ENCODE measurements at places on chromosomes 7 and 10.

DNA sequence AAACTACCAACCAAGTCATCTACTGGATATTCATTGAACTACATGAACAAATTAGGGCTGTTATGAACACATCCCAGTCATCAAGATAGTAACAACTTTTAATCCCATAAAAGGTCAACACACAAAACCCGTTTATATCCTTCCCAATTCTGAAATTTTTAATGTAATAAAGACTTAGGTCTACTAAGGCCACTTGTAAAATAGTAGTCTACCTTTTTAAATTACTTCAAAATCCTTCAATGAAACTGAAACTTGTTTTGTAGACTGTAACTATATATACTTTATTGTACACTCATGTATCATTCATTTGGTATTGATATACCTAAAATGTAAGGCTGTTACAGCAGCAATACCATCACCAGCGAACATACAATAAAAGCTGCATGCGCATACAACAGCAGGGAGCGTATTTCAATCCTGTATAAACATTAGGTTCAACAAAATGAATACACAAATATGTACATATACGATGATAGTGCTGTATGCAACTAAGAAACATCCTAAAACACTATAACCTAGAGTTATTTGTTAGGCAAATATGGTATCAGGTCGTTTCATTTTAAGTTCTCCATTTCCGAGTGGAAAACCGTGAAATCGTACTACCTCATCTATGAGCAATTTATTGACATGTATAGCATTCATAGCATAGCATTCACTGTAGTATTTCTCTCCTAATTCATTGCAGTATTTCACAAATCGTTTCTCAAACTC, 973 bp downstream of the ATAD1 start:
- no peak for DNase-seq

GRCh38 chr7:129778770-129779601, 167.5 kb downstream of the NRF1 start:
- no peak for DNase-seq

- DNase-seq = no peak
These were observed 35.2 kb downstream of the PPIF start for GRCh38 chr10:79382491-79382941.

GRCh38 chr7:3206101-3206500, 95.0 kb upstream of the SDK1 start:
- DNase-seq = no peak

- DNase-seq = no peak
These were observed 226.4 kb downstream of the MAGI2 start for GRCh38 chr7:79227044-79227443.

DNA sequence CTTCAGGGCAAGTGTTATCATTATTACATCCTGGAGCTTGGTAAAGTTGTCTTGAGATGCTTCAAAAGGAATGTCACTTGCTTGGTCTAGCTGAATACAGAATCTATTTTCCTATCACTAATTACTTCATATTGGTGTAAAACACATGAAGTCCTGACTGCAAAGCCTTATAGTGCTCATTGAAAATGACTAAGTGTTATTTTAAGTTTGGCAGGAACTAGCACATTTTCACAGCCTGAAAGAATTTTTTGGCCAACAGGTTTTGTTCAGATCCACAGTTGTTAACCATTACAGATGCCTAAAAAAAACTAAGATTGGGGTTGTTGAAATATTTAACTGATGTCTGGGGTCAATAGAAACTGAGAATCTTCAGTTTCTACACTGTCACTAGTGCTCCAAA, 149.3 kb downstream of the NEBL start:
- no peak for DNase-seq

- DNase-seq = no peak
These were observed 147.9 kb downstream of the AHR start for GRCh38 chr7:17446340-17446739.

DNA sequence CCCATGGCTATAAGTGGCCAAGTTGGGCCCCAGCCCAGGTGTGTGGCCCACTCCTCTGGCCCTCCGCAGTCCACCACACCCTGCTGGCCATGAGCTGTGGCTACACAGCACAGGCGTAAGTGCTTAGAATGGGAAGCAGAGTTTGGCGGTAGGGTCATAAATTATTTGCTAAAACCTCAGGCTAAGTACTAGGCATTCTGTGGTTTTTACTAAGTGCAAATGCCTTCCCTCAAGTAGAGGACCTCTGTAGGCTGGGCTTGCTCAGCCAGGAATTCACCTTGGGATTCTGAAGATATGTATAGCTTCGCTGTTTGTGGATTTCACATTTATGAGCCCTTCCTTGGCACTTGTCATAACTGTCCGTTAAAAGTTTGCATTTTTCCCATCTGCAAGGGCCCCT, 44.8 kb upstream of the LOXL4 start:
- no peak for DNase-seq

DNA sequence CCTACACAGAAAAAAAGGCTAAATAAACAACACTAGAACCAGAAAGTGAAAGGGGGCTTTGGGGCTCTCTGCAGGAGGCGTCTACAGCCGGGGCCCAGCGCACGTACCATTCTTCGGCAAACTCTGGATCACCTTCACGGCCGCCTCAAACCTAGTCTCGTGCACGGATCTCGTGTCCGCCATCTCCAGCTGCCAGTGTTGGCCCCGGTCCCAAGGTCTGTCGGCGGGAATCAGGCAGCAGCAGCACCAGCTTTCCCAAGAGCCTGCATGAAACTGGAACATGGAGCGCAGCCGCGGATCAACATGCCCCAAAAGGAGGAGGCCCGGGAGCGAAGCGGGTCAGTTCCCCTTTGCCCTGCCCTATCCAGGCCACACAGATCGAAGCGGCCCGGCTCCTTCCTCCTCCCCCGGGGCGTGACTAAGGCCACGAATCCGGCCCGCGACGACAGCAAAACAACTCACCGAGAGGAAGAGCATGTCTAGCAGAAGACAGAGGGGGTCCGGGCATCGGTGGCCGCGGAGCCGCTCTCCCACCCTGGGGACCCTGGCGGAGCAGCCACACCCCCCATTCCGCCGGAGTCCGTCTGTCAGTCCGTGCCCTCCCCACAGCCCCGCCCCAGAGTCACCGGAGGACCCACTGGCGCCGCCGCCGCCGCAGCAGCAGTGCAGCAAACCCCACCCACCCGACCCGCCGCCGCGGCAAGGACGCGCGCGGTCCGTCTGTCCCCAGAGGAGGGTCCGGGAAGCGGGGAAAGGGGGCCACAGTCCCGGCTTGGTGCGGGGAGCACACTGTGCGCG, at the start of gene ACBD5:
Gene ACBD5, minus strand, starts transcription at position 586 of the 798 bp plus-strand sequence. Its CDS starts 109 bp downstream, at position 477.
- DNase-seq = peak; percentile 69

DNA sequence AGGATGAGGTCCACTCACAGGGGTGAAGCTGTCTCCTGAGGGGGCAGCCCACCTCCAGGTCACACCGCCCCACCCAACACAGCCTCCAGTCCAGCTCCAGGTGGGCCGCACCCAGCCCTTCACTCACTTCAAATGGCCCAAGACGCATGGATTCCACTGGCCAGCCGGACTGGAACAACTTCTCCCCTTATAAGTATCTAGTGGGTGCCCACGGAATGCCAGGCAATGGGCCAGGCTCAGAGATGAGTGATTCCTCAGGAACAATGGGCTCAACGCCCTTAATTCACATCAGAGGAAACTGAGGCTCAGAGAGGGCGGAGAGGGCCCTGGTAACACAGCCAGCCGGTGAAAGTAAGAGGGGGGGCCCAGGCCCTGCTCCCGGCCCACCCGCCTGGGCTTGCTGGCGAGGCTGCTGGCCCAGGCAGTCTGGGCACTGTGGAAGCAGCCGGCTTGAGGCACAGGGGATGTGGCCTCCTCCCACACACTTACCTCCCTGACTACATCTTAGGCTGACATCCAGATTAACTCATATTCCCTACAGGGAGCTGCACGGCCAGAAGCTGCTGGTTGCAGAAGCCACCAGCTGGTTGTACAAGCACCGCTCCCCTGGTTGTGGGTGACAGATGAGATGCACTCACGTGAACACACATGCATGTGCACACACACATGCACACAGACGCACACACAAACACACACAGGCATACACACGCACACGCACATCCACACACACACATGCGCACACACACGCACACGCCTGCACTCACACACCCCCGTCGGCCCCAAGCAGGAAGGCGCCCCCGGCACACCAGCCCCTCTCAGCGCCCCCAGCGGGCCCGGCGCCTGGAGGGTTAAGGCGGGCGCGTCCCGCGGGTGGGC, 1.0 kb upstream of the FAM20C start:
- no peak for DNase-seq

GRCh38 chr10:13651969-13652720, 65.4 kb downstream of the PRPF18 start:
- DNase-seq = no peak

GRCh38 chr7:79615466-79615865, 162.0 kb upstream of the MAGI2 start:
- DNase-seq = no peak

GRCh38 chr10:27997865-27998177, 1.1 kb downstream of the ODAD2 start:
- no peak for DNase-seq

GRCh38 chr7:89914711-89915110, 239.6 kb upstream of the STEAP1 start:
- no peak for DNase-seq

- DNase-seq = peak; percentile 39
These were observed 90.3 kb downstream of the MYL10 start for GRCh38 chr7:101538596-101539459.

DNA sequence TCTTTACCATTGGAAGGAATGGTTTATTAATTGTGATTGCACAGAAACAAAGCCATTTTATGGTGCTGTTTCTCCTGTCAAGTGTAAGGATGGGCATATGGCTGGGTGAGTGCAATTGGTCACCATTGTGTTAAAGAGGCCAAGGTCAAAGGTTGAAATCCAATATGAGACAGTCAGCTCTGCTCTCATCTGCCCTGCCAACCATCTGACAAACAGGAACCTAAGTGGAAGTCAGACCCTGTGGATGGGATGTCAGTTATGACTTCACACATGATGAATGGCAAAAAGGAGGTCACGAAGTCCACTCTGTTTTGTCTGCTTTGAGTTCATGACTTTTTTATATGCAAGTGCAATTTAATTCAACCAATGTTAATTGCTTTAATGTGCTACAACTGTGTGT, 172.7 kb upstream of the TMEM229A start:
- no peak for DNase-seq

- no peak for DNase-seq
These were observed 114.4 kb upstream of the CREB5 start for GRCh38 chr7:28297801-28298459.

DNA sequence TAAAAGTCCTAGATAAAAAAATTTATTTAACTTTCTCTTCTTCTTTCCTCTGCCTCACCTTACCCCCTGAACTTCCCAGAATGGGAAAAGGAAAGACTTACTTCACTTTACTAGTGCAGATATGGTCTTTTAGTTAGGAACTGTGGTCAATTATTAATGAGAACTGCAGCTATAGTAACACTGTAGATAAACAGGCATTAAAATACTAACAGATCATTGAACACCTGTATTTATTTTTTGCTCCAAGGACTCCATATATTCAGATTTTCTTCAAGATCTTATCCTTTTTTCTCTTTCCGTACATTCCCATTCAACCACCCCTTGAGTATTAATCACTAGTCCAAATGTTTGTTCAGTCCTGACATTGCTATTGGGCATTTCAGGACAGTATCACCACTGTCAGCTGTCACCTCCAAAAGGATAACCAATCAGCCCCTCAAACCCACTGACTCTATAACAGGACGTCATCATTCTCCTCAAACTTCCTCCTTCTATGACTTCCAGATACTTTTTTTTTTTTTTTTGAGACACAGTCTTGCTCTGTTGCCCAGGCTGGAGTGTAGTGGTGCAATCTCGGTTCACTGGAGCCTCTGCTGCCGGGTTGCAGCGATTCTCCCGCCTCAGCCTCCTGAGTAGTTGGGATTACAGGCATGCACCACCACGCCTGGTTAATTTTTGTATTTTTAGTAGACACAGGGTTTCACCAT, 4.2 kb downstream of the CPVL start:
- DNase-seq = no peak

DNA sequence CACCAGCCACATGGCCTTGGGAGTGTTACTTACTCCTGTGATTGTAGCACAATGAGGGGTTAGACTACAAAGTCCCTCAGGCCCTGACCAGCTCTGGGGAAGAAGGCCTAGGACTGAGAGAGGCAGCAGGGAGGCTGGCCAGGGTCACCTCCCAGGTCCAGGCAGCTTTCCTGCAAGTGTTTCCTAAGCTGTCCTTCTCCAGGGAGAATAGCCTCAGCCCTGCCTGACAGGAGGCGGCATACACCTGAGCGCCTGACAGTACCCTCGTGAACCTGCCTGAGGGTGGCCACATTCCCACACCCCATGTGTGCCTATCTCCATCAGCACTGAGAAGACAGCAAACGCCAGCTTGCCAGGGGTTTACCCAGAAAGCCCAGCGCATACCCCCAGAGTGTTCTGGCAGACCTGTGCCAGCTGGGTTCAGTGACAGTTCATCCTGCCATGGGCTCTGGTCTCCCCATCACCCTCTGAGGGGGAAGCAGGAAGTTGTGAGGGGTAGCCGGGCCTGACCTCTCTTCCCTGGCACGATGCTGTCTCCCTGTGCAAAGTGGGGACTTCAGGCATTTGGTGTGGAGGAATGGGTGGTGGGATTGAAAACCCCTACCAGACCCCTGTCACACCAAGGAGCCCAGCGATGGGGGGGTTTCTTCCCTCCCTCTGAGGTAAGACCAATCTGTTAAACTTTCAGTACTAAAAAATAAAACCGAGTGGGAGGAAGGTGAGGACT, 56.3 kb upstream of the CAMK2B start:
- no peak for DNase-seq

DNA sequence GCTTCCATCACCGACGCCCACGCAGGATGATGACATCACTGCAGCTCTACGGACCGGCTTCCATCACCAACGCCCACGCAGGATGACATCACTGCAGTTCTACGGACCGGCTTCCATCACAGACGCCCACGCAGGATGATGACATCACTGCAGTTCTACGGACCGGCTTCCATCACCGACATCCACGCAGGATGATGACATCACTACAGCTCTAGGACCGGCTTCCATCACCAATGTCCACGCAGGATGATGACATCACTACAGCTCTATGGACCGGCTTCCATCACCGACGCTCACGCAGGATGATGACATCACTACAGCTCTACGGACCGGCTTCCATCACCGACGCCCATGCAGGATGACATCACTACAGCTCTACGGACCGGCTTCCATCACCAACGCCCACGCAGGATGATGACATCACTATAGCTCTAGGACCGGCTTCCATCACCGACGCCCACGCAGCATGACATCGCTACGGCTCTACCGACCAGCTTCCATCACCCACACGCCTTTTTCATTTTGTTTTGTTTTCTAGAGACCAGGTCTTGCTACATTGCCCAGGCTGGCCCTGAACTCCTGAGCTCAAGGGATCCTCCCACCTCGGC, 29.5 kb downstream of the GPER1 start:
- DNase-seq = no peak

DNA sequence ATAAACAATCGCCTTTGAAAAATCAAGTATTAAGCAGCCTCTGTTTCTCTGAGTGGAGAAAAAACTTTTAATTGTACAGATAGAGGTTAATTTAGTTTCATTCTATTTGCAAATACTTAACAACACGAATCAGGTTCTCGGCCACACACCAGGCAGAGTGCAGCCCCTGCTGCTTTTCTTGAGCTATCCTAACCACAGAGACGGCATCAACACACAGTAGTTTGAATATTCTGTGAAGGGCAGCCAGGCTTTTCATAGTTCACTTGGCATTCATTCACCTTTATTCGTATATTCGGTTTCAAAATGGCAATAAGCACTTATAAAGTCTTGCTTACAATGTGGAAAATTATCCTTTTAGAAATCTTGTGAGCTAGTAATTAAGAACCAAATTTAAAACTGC, 5.7 kb downstream of the ADARB2 start:
- no peak for DNase-seq

- DNase-seq = no peak
These were observed 43.5 kb downstream of the FAM241B start for GRCh38 chr10:69673521-69673920.

Data from CD4-positive, alpha-beta T cell treated with Interleukin-2 at 100 ng/mL for 4 hours (primary cell).